ENCODE measurements at places on chromosomes 2 and 18.

GRCh38 chr2:121387591-121388325, 102.8 kb upstream of the TFCP2L1 start:
- DNase-seq: no peak

GRCh38 chr18:50769463-50769862, 50.4 kb downstream of the MRO start:
- DNase-seq: no peak

DNA sequence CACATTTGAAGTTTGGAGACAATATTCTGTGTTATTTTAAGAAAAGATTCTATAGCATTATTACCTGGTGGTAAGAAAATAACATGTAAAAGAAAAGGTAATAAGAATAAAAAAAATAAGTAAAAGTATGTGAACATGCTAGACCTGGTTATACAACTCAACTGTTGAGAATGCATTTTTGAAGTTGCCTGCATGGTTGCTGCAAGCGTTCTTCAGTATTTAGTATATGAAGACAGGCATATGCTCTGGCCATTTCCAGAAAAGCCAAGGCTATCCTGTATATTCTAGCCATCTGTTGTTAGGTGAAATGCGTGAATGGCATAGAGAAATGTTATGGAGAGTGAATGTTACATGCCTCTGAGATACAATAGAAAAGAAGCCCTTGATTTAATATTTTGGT, 6.8 kb upstream of the MMADHC start:
- no peak for DNase-seq

- DNase-seq: no peak
Observed at GRCh38 chr2:8636721-8637636, 44.9 kb upstream of the ID2 start.

DNA sequence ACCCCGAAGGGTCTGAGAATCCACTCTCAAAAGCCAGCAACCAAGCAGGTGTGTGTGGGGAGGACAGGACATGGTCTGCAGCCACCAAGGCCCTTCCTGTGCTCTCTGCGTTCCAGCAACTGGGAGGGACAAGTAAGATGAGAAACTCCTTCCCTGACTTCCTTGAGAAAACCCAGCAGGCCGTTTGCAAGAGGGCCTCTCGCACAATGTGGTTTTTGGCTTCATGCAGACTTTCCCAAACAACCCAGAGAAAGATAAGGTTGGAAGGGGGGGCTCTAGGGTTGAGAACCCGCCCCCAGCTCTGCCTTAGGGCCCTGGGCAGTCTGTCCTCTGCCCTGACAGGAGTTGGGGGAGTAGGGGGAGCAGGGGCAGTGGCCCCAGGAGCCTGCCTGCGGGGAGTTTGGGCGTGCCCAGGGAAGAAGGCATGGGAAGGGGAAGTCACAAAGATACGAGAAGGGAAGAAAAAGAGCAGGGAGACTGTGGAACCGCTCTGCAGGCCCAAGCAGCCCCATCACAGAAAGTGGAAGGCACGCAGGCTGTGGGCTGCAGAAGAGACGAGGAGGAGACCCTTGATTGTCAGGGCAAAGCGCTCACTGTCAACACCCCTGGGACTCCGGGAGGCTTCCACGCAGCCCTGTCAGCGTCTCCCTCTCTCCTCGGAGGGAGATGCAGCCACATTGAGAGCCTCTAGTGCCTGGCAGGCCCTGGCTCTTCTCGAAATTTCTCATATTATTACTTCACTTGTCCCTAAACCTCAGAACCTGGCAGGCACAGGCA, 99.8 kb downstream of the SMAD7 start:
- DNase-seq: no peak

DNA sequence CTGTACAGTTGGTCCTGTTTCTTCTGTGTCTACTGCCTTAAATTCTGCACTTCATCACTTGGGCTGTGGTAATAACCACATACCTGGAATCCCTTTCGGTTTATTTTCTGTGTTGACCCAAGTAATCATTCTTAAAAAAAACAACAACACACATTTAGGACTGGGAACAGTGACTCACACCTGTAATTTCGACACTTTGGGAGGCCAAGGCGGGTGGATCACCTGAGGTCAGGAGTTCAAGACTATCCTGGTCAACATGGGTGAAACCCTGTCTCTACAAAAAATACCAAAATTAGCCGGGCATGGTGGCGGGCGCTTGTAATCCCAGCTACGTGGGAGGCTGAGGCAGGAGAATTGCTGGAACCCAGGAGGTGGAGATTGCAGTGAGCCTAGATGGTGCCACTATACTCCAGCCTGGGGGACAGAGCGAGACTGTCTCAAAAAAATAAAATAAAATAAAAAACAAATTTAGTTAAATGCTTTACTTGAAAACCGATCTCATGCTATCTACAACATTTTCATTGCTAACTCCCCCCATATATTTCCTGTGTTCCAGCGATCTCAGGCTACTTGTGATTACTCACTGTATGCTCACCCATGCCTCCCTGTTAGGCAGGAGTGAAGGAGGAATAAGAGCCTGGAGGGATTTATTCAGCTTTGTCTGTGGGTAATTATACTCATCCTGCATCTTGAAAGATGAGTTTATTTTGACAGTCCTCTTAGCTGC, 18.2 kb downstream of the ACSL3 start:
- no peak for DNase-seq

- peak; percentile 59 for DNase-seq
Observed at GRCh38 chr2:168246072-168246482, 1.3 kb downstream of the STK39 start.

DNA sequence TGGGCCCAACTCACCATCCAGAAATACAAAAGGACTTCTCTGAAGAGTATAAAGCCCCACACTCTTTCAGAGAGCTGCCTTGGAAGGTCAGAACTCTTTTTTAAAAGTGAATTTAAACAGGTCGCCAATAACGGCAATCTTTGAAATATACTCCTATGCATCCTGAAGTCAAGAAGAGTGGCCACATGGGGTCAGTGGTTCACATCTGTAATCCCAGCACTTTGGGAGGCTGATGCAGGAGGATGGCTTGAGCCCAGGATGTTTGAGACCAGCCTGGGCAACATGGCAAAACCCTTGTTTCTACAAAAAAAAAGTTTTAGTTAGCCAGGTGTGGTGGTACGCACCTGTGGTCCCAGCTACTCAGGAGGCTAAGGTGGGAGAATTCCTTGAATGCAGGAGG, 68.1 kb upstream of the FZD7 start:
- no peak for DNase-seq

- no peak for DNase-seq
Observed at GRCh38 chr18:79485788-79486355, 90.1 kb downstream of the NFATC1 start.

GRCh38 chr2:69893684-69894551, at the start of gene SNRNP27:
Gene SNRNP27, plus strand, starts transcription at chr2:69893956. Its CDS starts 29 bp downstream, at chr2:69893985.
- DNase-seq: peak; percentile 76

- no peak for DNase-seq
Observed at GRCh38 chr18:63255435-63255834, 64.1 kb downstream of the BCL2 start.

- no peak for DNase-seq
Observed at GRCh38 chr2:226440127-226440918, 359.3 kb downstream of the IRS1 start.

- DNase-seq: no peak
Observed at GRCh38 chr2:168450171-168450570, 5.9 kb upstream of the CERS6 start.

DNA sequence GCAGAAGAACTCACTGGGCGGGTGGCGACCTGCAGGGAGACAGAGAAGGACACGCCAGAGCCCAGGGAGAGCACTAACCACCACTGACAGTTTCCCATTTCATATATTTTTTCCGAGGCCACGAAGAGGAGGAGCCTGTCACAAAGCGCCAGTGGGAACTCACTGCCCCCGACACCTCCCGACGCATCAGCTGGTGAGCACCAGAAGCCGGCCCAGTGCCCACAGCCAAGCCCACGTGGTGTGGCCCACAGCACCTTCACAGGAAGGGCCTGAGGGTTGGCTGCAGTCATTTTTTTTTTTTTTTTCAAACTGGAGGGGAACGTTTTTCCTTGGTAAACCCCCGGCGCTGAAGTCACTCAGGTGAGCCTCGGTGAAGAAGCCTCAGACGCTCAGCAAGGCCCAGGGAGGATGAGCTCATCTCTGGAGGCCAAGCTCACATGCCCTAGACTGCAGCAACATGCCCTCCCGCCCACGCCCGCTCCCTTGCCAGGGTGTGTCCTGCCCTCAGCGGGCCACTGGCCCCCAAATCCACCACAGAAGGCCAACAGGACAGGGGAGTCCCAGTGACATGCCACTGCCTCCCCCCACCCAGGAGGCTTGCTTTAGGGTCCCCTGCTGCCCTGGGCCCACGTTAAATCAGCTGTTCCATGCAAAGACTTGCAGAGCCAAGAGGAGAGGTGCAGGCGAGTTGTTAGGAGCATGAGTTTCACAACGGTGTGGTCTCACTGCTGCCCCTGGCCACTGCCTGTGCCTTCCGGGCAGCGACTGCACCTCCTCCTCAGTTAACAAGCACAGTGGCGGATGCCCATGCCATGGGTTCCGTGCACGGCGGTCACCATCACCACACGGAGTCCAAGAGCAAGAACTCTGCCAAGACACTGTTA, 68.1 kb downstream of the PARD6G start:
- no peak for DNase-seq

DNA sequence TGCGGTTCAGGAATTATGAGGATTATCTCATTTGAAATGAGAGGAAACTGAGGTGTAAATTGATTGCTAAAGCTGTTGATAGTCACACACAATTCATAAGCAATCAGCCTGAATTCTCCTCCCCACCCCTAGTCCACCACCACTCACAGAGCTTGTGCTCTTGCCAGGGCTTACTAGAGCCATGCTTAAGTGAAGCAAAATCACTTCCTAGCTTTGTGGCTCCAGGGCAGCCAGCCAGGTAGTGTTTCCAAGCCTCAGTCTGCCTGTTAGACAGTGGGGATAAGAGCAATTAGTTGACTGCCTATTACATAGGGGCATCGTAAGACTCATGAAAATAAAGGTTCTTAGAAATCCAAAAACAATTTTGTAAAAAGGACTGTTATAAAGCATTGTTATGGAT, 87.2 kb downstream of the PKP4 start:
- no peak for DNase-seq

DNA sequence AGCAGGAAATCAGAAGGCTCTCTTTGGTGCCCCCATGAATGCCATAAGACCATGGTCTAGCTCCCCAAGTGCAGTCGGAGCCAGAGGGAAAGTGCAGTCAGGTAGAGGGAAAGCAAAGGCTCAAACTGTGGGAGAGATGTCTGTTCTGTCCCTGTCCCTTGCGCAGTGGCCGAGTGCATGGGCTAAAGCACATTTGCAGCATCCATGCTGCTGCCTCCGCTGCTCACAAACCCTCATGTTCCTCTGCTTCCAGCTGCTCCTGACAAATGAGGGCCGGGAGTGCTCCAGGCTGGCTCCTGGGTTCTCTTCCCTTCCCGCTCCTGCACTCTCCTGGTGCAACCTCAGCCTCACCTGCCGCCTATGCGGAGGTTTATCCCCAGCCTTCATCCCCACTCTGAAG, 34.2 kb downstream of the SCTR start:
- DNase-seq: no peak

GRCh38 chr2:106685180-106685897, 198.2 kb downstream of the CD8B2 start:
- no peak for DNase-seq

GRCh38 chr2:55901941-55902340, 21.6 kb downstream of the EFEMP1 start:
- no peak for DNase-seq

DNA sequence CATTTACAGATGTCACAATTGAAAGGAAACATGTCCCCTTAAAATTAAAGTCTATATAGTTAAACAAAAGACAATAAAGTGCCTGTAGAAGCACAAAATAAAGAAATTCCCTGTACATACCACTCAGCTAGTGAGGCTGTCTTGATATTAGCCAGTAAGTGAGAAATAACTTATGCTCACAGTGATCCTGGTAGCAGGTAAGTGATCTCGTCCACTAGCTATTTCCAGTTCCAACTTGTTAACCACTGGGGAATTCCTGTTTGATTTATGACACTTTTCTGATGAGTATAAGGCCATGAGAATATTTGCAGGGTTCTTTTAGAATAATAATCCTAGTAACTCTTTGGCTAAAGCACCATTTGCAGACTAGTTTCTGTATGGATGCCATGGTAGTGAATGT, 127.9 kb upstream of the PGAP1 start:
- DNase-seq: no peak

DNA sequence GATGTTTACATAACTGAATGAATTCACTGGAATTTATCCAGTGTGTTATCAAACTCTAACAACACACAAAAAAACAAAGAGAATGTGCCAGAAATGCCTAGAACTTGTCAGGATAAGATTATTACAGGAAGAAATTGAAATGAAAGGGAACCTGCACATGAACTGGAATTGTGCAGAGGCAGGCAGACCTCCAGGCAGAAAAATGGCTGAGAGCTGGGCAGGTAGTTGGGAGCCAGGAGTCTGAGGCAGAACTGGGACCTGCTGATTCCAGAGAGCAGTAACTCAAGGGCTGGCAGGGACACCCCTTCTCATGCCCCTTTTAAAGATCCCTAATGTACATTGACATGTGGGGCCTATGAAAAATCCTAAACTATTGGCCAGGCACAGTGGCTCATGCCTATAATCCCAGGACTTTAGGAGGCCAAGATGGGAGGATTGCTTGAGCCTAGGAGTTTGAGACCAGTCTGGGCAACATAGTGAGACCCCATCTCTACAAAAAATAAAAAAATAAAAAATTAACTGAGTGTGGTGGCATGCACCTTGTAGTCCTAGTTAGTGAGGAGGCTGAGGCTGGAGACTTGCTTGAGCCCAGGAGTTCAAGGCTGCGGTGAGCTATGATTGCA, 674 bp upstream of the SP110 start:
- no peak for DNase-seq

DNA sequence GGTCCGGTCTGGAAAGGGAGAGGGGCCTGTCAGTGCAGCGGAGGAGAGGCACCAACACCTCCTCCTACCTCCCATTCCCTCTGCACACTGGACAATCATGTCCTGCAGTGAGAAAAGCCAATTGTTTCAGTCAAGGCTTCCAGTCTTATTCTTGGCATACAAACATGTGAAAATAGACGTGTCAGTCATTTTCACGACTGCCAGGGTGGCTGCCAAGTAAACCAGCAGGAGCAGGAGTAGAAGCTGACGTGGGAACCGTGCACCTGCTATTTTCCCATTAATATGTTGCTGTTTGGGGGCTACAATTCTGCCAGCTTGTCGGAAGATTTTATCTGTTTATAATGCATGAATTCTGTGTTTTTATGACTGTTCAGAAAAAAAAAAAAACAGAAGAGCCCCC, 202.3 kb downstream of the SPP2 start:
- peak; percentile 82 for DNase-seq

DNA sequence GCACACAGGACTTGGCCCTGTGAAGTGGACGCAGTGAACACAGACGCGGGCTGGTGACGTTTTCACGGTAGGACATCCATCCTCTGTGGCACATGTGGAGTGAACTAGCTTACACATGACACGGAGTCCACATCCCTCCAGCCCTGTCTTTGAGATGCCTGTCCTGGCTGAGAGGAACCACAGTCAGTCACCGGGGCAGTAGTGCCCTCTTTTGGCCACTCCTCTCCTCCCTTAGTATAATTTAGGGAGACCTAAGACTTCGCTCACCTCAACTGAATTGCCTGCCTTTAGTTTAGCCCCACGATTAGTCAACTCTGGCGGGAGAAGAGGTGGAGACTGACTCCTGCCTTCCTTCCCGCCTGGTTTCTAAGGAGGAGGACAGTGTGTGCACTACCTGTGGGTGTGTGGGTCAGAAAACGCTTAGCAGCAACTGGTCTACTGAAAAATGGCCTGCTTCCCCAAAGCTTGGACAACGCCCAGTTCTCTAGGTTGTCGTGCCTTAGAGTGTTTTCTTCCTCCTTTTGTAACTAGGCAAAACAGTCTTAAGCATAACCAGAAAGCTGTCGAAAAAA, 70.6 kb downstream of the MBP start:
- no peak for DNase-seq

- DNase-seq: no peak
Observed at GRCh38 chr2:10201201-10201600, 78.7 kb downstream of the RRM2 start.

- DNase-seq: no peak
Observed at GRCh38 chr2:129144082-129144791, 825.6 kb upstream of the HS6ST1 start.
